ENCODE measurements at places on chromosomes 16 and 17.

- DNase-seq: no peak
Measured at GRCh38 chr17:72110231-72110941, 10.4 kb upstream of the SOX9 start.

GRCh38 chr17:50176559-50177357, 11.0 kb downstream of the SGCA start:
- DNase-seq: no peak

DNA sequence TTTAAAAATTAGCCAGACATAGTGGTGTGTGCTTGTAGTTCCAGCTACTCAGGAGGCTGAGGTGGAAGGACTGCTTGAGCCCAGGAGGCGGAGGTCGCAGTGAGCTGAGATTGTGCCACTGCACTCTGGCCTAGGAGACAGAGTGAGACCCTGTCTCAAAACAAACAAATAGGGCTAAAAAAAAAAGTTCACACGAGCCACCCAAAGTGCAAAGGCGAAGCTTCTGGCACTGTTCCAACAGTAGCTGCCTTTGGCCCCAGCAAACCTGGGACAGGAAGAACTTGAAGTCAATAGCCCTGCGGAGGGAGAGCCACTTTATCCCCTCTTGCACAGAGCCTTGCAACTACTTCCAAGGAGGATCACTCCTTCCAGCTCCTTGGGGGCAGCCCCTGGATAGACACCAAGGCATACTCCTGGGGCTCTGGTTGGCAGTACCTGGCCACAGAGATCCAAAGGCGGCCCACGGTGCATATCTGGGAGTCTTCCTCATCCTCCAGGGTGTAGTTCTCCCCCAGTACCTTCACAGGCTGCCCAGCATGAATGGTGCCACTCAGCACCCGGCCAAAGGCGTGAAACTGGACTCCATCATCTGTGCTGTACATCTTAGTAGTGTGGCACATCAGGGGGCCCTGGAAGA, 14.7 kb downstream of the HIGD1B start:
- no peak for DNase-seq

DNA sequence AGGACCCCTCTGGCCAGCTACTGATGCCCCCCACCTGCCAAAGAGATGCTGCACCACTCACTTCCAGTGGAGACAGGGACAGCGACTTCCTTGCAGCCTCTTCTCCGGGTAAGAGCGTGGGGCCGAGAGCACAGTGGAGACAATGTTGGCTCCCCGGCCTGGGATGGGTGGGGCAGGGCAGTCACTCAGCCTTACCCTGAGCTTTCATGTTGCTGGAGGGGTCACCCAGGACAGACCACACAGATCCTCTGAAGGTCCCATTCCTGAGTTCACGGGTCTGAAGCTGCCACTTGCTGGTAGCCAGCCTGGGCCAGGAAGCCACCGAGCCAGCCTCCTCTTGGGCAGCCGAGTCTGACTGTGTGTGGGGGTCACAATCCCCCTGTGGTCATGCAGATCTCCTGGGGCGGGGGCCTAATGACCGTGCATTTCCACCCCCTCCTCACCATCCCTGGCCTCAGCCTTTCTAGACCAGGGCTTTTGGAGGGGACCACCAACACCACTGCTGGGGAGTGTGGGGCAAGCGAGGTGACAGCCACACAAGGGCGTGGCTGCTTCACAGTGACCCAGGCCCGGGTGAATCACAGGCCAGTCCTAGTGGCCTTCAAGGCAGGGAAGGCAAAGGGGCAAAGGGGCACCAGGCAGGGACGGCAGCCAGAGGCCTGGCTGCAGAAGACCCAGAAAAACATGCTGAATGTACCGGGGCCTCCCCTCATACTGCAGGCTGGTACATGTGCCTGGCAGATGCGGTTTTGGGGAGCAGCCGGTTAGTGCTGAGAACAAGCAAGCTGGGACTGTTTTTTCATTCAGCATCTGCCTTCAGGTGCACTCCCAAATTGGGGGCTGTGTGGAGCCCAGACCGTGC, 10.4 kb downstream of the TAF1C start:
- DNase-seq: no peak

GRCh38 chr16:88328313-88328980, 54.3 kb upstream of the ZNF469 start:
- DNase-seq: no peak

GRCh38 chr17:6072611-6073010, 2.4 kb downstream of the WSCD1 start:
- no peak for DNase-seq

Measured in left renal cortex interstitium (tissue), 4 donors.